ENCODE measurements at places on chromosomes 5 and 9. TPM values are rescaled to one million over a fixed set of nuclear protein-coding genes. Genes with fewer than 3 reads are reported as not detected.

DNA sequence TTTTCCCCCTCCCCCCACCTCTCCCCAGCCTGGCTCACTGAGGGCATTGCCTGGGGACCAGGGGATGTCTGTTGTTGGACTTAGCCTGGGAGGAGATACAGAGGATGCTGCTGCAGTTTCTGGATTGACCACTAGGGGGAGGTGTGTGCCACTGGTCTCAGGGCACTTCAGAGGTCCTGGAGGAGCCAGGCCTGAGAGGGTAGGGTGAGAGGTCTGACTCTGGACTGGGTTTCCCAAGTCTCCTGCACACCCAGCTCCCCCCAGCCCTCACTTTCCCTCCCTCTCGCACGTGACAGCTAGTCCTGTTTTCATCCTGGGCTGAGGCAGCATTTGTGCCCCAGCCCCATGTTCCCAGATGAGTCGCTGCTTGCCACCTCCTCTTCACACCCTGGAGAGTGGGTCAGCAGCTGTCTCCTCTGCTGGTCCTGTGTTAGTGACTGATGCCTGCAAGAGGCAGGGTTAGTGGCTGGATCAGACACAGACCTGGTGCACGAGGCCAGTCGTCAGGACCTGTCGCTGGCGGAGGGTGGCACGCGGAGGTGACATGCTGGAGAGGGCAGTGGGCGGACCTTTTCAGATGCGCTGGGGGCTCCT is 4.4 kb downstream of the IL3 start:
- no peak overlapping the region for H3K4me3 ChIP-seq
- H3K27me3 ChIP-seq: no peaks in the 10 kb centered on the region
- peak; percentile 84 for DNase-seq
- H3K27ac ChIP-seq: no peak overlapping the region
- peaks cover 9% of the 10 kb centered on the region for H3K4me1 ChIP-seq

GRCh38 chr9:113958556-113958955 is 82.4 kb downstream of the ZNF618 start:
- no peak for DNase-seq
- no peak overlapping the region for H3K4me3 ChIP-seq
- peak overlapping the region; percentile 68 for H3K27ac ChIP-seq

DNA sequence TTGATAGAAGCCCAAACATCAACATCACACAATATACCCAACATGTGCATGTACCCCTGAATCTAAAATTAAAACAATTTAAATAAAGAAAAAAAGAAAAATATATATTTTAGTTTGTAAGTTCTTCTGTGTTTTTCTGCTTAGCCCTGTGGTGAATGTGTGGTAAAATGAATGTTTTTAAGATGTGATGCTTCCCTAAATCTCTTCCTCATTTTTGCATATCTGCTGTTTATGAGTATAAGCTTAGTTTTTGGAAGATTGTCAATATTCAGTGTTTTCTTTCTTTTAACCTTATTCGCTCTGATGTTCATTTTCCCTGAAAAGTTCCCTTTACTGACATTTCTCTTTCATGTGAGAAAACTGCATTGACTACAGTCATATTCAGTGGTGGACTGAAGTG is 44.4 kb upstream of the DAB2 start:
- H3K27ac ChIP-seq: no peak overlapping the region
- no peaks in the 10 kb centered on the region for H3K4me1 ChIP-seq
- no peaks in the 10 kb centered on the region for H3K36me3 ChIP-seq

- DNase-seq: no peak
- no peaks in the 10 kb centered on the region for H3K27me3 ChIP-seq
- H3K36me3 ChIP-seq: no peaks in the 10 kb centered on the region
- 0 out of 2 replicates have a peak, but pooled peaks cover 5% of the 10 kb centered on the region for H3K4me1 ChIP-seq
- no peak overlapping the region for H3K4me3 ChIP-seq
Measured at GRCh38 chr9:92159058-92159457, 43.8 kb upstream of the SPTLC1 start.

DNA sequence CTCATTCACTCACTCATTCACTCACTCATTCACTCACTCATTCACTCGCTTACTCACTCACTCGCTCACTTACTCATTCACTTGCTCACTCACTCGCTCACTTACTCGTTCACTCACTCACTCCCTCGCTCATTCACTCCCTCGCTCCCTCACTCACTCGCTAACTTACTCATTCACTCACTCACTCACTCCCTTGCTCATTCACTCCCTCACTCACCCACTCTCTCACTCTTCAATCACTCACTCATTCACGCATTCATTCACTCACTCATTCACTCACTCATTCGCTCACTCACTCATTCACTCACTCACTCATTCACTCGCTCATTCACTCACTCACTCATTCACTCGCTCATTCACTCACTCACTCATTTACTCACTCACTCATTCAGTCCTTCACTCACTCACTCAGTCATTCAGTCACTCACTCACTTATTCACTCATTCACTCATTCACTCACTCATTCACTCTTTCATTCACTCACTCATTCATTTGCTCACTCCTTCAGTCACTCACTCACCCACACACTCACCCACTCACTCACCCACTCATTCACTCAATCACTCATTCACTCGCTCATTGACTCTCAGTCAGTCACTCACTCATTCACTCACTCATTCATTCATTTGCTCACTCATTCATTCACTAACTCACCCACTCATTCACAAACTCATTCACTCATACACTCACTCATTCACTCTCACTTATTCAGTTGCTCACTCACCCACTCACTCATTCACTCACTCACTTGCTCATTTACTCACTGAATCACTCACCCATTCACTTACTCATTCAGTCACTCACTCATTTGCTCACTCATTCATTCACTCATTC is 36.0 kb upstream of the NOTCH1 start:
- no peak overlapping the region for H3K4me3 ChIP-seq
- H3K27ac ChIP-seq: no peak overlapping the region
- DNase-seq: no peak
- no peaks in the 10 kb centered on the region for H3K36me3 ChIP-seq

DNA sequence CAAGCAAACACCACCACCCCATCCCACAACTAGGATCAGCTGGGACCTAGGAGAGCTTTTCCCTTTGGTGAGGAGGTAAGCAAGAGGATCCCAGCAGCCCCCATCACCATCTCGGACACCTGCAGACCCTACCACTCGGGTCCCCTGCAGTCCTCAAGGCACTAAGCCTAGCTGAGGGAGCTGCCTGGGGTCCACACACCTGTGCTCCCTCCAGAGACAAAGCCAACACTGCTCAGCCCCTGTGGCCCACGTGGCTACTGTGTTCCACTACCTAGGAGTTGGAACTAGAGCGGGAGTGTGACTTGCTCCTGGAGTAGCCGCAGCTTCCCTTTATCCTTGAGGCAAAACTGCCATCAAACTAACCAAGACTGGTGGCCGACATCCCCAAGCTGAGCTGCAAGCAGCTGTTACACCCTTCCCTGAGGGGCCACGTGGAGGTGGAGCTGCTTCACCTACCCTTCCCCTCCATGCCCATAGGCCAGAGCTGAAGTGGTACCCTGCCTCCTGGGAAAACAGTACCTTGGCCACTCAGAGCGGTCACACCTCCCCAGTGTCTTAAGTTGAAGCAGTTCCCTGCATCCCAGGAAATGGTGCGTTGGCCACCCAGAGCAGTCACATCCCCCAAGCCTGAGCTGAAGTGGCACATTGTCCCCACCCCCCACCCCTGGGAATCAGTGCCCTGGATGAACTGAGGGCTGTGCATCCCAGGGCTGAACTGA is 205.5 kb downstream of the CACNA1B start:
- no peak for DNase-seq
- H3K27me3 ChIP-seq: peaks cover 4% of the 10 kb centered on the region
- H3K36me3 ChIP-seq: no peaks in the 10 kb centered on the region
- H3K4me1 ChIP-seq: no peaks in the 10 kb centered on the region
- no peak overlapping the region for H3K4me3 ChIP-seq

- DNase-seq: no peak
- no peak overlapping the region for H3K4me3 ChIP-seq
- H3K4me1 ChIP-seq: peaks cover 2% of the 10 kb centered on the region
- H3K27ac ChIP-seq: no peak overlapping the region
Measured at GRCh38 chr5:9972059-9972458, 277.6 kb downstream of the ATPSCKMT start.

GRCh38 chr9:112377087-112377486 is 2.8 kb upstream of the HSDL2 start:
- no peaks in the 10 kb centered on the region for H3K27me3 ChIP-seq
- DNase-seq: no peak
- H3K4me3 ChIP-seq: peak overlapping the region; percentile 99
- peaks cover 21% of the 10 kb centered on the region for H3K4me1 ChIP-seq
- no peaks in the 10 kb centered on the region for H3K36me3 ChIP-seq
- no peak overlapping the region for H3K27ac ChIP-seq

DNA sequence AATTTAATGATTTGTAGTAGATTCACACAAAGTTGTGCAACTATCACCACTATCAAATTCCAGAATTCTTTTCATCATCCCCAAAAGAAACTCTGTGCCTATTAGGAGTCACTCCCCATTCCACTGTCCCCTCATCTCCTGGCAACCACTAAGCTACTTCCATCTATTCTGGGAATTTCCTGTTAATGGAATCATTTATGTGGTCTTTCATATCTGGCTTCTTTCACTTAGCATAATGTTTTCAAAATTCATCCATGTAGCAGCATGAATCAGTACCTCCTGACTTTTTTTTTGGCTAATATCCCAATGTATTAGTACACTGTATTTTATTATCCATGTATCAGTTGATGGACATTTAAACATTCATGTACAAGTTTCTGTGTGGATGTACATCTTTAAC is 157.6 kb downstream of the TTC39B start:
- no peak overlapping the region for H3K4me3 ChIP-seq
- no peaks in the 10 kb centered on the region for H3K36me3 ChIP-seq
- H3K27ac ChIP-seq: no peak overlapping the region
- H3K27me3 ChIP-seq: no peaks in the 10 kb centered on the region

The CARTPT gene
- not detected for total RNA-seq

The ALDH1A1 gene
- total RNA-seq: not detected

DNA sequence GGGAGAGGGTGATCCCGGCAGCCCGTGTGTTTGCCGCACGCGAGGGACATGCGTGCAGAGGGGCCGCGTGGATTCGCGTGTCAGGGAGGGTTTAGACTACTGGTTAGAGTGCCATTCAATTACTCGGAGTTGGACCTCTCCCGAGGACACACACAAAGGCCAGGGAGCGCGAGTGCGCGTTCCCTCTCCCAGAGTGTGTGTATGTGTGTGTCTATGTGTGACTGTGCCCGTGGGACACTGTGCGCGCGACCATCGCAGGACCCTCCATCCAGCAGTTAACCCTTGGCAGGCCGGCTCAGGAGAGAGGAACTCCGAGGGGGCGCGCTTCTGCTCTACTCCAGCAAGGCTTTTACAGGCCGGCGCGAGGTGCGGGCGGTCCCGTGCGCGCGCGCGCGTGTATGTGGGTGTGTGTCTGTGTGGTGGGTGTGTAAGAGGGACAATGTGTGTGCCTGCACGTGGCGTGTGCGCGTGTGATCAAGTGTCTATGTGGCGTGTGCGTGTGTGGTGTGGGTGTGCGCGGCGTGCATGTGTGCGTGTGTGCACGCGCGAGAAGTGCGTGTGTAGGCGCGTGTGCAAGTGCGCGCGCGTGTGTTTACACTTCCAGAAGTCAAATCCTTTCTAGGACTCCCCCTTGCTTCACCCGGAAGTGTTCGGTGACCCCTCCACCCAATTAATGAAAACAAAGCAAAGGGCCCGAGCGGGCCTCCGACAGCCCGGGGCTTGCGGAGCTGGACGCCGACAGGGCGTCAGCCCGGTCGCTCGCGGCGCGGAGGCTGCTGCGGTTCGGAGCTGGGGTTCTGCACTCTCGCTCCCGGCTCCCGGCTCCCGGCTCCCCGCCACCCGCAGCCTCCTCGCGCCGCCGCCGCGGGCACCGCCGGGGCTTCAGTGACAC is 75.3 kb upstream of the TBCA start:
- no peak overlapping the region for H3K27ac ChIP-seq
- no peaks in the 10 kb centered on the region for H3K27me3 ChIP-seq
- H3K4me3 ChIP-seq: no peak overlapping the region
- H3K4me1 ChIP-seq: no peaks in the 10 kb centered on the region

- H3K4me1 ChIP-seq: peaks cover 22% of the 10 kb centered on the region
- peak overlapping the region; percentile 89 for H3K4me3 ChIP-seq
- peaks cover 15% of the 10 kb centered on the region for H3K36me3 ChIP-seq
- no peaks in the 10 kb centered on the region for H3K27me3 ChIP-seq
Measured at GRCh38 chr5:150000990-150001659, 586 bp downstream of the HMGXB3 start.

DNA sequence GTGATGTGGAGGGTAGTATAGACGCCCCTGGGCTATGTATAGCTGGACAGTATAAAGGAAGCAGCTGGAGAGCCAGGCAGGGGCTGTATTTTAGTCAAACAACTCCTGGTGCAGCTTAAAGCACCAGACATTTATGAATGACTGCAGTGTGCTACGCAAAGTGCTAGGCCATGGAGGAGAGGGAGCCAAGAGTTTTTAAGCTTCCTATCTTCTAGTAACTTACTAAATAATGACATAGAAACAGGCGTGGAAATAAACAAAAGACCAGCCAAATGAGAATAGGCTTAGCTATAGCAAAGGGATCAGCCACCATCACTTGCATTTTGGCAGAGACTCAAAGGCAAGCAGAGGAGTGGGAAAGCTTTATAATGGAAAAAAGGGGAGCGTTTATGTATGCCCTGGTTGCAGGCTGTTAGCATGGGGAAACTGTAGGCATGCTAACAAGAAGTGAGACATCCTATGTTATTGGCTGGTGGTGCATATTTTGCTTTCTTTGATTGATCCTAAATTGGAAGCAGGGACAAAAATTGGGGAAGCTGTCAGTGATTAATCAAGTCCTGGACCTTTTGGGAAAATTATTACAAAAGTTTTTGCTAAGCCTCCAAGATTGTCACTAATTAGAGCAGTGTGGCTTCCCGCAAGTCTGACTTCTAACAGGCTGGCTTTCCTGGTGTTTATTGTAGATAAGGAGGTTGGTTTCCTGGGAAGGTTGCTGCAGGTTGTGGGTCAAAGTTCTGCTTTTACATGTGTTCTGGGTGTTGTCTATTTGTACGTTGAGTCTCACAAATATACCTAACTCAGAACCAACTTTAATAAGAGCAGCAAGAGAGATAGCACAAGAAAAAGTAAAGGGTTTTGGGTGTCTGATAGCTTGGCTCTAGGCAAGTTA is 46.6 kb downstream of the RAB3C start:
- DNase-seq: no peak
- no peak overlapping the region for H3K4me3 ChIP-seq
- peaks cover 30% of the 10 kb centered on the region for H3K27me3 ChIP-seq
- H3K36me3 ChIP-seq: no peaks in the 10 kb centered on the region

DNA sequence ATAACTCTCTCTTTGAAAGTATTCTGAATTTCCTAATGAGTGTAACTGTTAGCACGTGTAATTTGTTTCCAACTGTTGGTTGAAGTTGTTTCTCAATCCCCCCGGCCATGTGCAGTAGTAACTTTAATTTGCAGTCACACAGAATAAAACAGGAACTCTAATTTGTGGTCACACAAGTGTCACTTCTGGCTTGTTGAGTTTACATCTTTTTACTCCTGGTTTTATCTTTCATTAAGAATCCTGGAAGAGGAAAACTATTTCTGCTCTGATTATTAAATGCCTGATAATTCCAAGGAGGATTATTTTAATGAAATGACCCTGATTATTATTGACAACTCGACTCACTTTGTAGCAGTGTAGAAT is 1.2 kb downstream of the SCAMP1 start:
- H3K4me1 ChIP-seq: peaks cover 14% of the 10 kb centered on the region
- H3K27ac ChIP-seq: peak overlapping the region; percentile 93
- DNase-seq: no peak
- H3K27me3 ChIP-seq: no peaks in the 10 kb centered on the region
- no peaks in the 10 kb centered on the region for H3K36me3 ChIP-seq
- peak overlapping the region; percentile 97 for H3K4me3 ChIP-seq

The MROH2B gene
- total RNA-seq: not detected

GRCh38 chr5:14946815-14947620 is 75.4 kb upstream of the ANKH start:
- no peak overlapping the region for H3K4me3 ChIP-seq
- H3K27ac ChIP-seq: no peak overlapping the region
- H3K36me3 ChIP-seq: no peaks in the 10 kb centered on the region
